ENCODE measurements at places on chromosomes 11 and 22. TPM values are rescaled to one million over a fixed set of nuclear protein-coding genes. Genes with fewer than 3 reads are reported as not detected.

ANO3 gene
- not detected for total RNA-seq

TESMIN gene
- total RNA-seq = 0.36 TPM

CYTH4 gene
- total RNA-seq = 12.6 TPM

MGAT3 gene
- total RNA-seq = 34.8 TPM

UBE2L3 gene
- 38.7 TPM for total RNA-seq

MS4A15 gene
- total RNA-seq = not detected

PATE4 gene
- total RNA-seq = not detected

NTM gene
- not detected for total RNA-seq

WT1 gene
- 0.69 TPM for total RNA-seq

BET1L gene
- 16.8 TPM for total RNA-seq

INCENP gene
- 36.8 TPM for total RNA-seq

ACER3 gene
- total RNA-seq = 2.9 TPM

FAT3 gene
- total RNA-seq = not detected

STX5 gene
- total RNA-seq = 30.0 TPM

OR52B6 gene
- not detected for total RNA-seq

TEAD1 gene
- not detected for total RNA-seq

KRTAP5-2 gene
- total RNA-seq = not detected

RASD2 gene
- total RNA-seq = not detected

Measured in Karpas-422 (cell line).